ENCODE measurements at places on chromosomes 5 and 9.
A peak's percentile ranks its signal among the peaks of the same experiment; 100 is the strongest.

DNA sequence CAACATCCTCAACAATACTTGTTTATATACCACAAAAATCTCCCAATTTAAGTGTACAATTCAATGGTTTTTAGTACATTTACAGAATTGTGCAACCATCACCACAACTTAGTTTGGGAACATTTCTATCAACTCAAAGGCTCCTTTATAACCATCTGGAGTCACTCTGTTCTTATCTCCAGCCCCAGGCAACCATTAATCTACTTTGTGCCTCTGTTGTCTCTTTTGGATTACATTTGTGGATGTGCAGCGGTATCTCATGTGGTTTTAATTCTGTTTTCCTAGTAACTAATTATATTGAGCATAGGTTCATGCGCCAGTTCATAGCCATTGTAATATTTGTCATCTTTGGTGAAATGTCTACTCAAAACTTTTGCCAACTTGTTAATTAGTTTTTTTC is 14.4 kb downstream of the ADAMTS19 start:
- no peak for DNase-seq

DNA sequence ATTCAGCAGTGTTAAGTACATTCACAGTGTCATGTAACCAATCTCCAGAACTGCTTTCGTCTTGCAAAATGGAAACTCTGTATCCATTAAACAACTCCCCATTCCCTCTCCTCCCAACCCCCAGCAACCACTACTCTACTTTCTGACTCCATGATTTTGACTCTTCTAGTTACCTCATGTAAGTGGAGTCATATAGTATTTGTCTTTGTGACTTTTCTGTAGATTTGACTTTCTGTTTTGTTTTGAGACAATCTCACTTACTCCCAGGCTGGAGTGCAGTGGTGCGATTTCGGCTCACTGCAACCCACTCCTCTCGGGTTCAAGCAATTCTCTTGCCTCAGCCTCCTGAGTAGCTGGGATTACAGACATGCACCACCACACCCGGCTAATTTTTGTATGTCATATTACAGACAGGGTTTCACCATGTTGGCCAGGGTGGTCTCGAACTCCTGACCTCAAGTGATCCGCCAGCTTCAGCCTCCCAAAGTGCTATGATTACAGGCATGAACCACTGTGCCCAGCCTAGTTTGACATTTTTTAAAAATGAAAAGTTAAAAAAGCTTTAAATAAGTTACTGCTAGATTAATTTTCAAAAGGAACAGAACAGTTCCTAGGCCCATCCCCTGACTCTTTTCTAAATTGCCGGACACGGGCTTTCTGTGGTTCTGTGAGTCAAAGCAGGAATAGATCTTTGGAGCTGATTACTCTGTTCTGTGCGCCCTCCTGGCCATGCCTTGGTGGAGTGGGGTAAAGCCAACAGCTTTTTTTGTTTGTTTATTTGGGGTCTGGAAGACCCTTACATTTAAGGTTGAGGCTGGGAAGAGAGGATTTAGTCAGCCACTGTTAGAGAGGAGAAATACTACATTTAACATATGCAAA is 59.3 kb downstream of the RALGPS1 start:
- DNase-seq = no peak

GRCh38 chr5:174552428-174552827 is 172.0 kb upstream of the MSX2 start:
- no peak for DNase-seq

GRCh38 chr5:39772307-39772706 is 347.5 kb upstream of the DAB2 start:
- DNase-seq = no peak

GRCh38 chr9:131645078-131645776 is 94.6 kb downstream of the RAPGEF1 start:
- DNase-seq = peak; percentile 29

DNA sequence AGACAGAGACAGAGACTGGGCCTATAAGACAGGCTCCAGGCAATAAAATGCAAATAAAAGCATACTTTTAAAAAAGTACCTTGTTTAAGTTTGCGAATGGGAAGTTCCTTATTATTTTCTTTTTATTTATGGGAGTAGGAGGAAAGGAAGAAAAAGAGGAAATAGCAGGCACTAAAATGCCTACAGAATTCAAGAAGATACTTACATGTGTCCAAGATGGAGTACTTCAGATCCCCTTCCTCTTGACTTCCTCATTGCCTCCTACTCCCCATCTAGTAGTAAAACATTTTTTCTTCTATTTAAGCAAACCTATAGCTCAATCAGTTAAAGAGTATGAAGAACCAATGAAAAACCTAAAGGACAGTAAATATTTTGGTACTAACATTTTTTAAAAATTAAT is 24.8 kb downstream of the GKAP1 start:
- no peak for DNase-seq

DNA sequence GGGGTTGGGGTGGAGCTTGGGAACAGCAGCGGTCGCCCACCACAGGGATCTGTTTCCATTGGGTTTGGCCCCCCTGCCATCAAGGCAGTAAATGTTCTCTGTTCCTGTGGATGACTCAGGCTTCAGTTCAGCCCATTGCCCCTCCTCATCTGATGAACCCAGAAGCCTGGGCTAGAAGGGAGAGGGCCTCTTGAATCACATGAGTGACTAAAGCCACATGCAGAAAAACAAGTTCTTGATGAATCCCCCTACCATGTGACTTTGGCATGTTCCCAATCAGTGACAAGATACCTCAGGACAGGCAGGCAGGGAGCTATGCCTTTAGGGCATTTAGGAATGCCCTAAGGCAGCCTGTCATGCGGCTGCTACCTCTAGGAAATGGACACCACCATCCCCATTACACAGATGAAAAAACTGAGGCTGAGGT is 2.5 kb downstream of the SH3PXD2B start:
- DNase-seq = peak; percentile 51

DNA sequence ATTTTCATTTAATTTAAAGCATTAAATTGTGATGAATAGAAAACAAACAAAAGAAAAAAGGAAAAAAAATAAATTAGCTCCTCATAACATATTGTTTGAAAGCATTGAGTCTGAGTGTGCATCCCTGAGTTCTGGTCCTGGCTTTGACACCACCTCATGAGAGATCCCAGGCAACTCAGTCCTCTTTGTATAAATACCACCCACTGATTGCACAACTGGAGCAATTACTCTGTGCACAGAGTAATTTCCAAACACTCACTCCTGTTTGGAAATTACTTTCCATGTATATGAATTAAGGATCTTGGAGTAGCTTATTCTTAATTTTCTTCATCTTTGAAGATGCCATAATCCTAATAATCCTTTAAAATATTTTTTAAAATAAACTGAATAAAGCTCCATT is 59.4 kb upstream of the C5orf46 start:
- no peak for DNase-seq

GRCh38 chr5:1108865-1109174 is 3.0 kb downstream of the SLC12A7 start:
- no peak for DNase-seq

All from AG20443 (cell line).